ENCODE measurements at places on chromosomes 6 and 20. TPM values are rescaled to one million over a fixed set of nuclear protein-coding genes. Genes with fewer than 3 reads are reported as not detected.
A peak's percentile ranks its signal among the peaks of the same experiment; 100 is the strongest.

BNIP5 gene
- total RNA-seq: not detected

DNA sequence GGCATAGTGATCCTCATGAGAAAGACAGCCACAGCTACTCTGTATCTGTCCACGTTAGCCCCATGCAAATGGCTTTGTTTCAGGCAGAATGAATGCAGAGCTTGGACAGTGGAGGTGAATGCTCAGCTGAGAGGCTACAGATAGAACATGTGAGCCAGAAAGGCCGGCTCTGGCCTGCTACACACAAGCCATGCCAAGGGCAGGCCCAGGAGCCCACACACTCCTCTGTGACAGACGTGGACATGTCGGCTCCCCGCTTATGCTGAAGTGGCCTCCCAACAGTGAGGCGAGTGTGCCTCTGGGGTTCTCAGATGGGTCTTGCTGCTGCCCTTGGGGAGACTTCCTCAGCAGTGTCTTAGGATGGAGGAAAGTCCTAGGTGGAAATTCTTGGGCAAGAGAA is 159.6 kb downstream of the SYNDIG1 start:
- no peaks in the 10 kb centered on the region for H3K36me3 ChIP-seq
- H3K4me3 ChIP-seq: no peak overlapping the region
- no peaks in the 10 kb centered on the region for H3K27me3 ChIP-seq
- H3K27ac ChIP-seq: no peak overlapping the region

DNA sequence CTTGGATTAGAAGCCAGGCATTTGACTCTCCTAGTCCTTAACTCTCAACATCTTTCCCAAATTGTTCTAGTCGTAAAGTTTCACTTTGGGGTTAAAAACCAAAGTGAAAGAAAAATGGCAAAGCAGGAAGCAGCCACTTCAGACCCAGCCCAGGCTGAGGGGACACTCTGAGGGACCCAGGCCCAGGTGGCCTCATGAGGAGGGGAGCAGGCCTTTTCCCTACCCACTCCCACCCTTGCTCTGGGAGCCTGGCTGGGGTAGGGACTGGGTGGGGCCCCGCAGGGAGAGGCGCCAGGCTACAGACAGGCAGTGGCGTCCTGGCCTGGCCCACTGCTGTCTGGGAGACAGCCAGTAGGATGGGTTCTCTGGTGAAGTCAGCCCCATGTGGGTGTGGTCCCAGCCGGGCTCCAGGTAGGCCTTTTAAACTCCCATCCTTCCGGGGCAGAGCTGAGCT is 68.7 kb upstream of the MYL9 start:
- peaks cover 30% of the 10 kb centered on the region for H3K4me1 ChIP-seq
- H3K27me3 ChIP-seq: no peaks in the 10 kb centered on the region
- H3K27ac ChIP-seq: peak overlapping the region; percentile 66
- H3K36me3 ChIP-seq: no peaks in the 10 kb centered on the region

ZNF334 gene
- 10.3 TPM for total RNA-seq

NHLRC1 gene
- 0.46 TPM for total RNA-seq

DNA sequence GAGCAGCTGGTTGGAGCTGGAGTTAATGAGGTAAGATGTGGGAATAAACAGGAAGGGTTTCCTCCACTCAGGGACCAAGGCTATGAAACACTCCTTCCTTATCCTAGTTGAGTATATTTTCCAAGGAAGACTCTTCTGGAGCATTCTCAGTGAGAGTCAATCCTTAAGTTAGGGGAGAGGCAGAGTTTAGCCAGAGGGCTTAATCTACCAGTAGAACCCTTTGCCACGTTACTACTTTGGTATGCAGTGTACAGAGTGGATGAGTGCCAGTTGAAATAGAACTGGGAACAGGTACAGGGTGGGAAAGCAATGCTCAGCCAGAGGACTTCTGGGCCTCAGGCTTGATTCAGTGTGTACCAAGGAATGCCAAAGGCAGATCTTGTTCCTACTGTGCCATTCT is 114.3 kb downstream of the UBE3D start:
- DNase-seq: no peak
- no peak overlapping the region for H3K27ac ChIP-seq
- H3K36me3 ChIP-seq: no peaks in the 10 kb centered on the region
- H3K4me3 ChIP-seq: no peak overlapping the region
- H3K27me3 ChIP-seq: no peaks in the 10 kb centered on the region

DNA sequence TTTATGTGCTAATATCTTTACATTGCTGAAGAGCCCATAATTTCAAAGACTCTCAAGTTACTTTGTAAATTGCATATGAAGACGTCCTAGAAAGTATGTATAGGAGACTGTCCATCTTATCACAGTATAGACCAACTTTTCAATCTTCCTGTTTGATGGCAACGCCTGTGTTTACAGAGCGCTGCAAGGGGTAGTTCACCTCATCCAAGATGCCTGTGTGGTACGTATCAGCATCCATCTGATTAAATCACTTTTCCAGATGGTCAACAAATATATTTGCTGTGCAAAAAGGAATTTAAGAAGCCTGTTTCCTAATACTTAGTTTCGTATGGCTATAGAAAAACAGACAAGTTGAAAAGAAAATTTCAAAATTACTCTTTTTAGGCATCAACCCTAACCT is 17.9 kb upstream of the PDE10A start:
- H3K36me3 ChIP-seq: no peaks in the 10 kb centered on the region
- no peak for DNase-seq
- no peaks in the 10 kb centered on the region for H3K27me3 ChIP-seq

DNA sequence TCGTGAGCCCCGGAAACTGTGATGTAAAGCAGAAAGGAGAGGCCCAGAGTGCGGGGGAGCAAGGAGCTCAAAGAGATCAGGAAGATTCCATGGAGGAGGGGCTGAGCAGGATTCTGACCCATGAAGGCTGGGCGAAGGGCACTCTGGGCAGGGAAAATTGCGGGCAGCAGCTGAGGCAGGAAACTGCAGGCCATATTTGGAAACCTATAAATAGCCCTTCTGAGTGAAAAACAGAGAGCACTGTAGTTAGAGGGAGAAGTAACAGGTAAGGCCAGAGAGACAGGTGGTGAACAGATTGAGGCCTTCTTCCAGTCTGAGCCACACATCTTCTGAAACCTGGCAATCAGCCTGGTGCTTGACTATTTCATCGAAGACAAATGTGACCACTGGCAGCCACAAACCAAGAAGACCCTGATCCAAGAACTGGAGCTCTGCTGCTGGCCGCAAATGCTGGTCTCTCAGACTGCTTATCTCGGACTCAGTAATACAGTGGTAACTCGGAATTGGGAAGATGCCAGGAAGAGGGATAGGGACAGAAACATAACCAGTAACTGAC is 14.1 kb upstream of the BEND3 start:
- no peaks in the 10 kb centered on the region for H3K4me1 ChIP-seq
- no peaks in the 10 kb centered on the region for H3K27me3 ChIP-seq
- no peaks in the 10 kb centered on the region for H3K36me3 ChIP-seq
- DNase-seq: no peak
- no peak overlapping the region for H3K27ac ChIP-seq

JAG1 gene
- total RNA-seq: 69.7 TPM

DHX35 gene
- total RNA-seq: 12.0 TPM

GRCh38 chr6:10203651-10204050 is 211.2 kb downstream of the TFAP2A start:
- H3K4me1 ChIP-seq: no peaks in the 10 kb centered on the region
- H3K36me3 ChIP-seq: no peaks in the 10 kb centered on the region
- H3K4me3 ChIP-seq: no peak overlapping the region
- no peaks in the 10 kb centered on the region for H3K27me3 ChIP-seq
